Kidney capillary endothelial cell (primary cell): ENCODE measurements at places on chromosomes 13 and 19.

DNA sequence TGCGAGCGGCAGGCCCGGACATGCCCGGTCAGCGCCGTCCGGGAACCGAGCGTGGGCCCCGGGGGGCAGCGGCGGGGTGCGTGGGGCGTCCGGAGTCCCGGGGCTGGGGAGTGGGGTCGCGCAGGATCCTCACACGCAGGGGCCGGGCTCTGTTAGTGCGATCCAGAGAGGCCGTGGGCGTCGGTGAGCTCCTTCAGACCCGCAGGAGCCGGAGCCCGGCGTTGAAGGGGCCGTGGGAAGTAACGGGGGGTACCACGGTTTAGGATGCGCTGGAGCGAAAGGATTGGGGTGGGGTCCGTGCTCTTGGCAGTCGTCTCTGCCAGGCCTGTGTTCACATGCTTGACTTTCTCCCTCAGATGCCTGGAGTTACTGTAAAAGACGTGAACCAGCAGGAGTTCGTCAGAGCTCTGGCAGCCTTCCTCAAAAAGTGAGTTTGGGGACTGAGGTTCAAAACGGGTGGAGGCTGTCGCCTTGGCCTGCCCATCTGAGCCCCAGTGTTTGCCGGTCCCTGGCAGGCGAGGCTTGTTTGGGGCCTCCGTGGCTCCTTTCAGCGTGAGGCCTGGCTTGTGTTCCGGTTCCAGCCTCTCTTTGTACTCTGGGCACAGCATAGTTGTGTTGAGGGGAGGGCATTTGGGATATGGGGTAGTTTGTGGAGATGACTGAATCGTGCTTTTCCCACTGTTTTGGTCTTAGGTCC lies 512 bp downstream of the RPS19 start:
- DNase-seq = no peak

DNA sequence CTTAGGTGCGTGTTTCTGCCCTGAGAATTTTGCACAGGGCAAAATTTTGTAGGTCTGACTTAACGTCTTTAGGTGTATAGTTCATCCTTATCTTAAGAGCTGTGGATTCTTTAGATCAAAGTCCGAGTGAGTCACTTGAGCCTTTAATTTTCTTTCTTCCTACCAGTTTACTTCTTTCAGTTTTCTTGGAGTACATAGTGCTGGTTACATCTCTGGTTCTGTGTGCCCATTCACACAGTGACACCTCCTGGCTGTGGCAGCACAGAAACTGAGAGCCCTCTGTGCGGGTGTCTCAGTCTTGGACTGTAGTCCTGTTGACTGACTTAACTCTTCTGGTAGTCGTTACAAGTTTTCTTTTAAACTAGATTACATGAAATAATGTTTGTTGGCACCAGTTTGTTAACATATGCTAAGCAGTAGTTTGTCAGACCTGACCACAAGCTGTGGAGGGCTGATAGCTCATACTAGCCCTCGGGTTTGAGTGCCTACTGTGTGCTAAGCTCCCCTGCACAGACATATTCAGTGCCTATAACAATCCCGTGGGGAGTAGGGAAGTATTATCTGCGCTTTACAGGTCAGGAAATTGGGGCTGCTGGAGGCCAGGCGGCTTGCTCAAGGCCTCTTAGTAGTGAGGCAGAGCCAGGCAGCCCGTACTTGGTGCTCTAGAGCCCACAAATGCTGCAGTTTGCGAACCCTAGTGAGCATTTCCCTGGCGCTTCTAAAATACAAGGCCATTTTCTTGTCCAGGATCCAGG lies 1.6 kb downstream of the GATAD2A start:
- peak; percentile 44 for DNase-seq

GRCh38 chr19:41226053-41226873 lies 7.2 kb downstream of the AXL start:
- DNase-seq = peak; percentile 80

DNA sequence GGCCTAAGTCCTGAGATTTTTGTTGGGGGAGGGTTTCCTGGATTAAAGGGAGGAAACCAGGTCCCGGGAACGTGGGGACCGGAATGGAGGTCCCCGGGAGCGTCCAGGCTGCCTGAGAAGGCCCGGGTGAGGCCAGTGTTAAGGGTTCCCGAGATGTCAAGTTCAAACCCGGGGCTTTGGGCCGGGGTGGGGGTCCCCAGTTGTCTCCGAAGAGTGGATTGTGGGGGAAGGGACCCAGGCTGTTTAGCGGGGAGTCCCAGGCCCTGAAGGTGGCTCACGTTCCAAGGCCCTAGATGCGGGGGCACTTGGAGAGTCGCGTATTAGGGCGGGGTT lies 262 bp downstream of the COX7A1 start:
- DNase-seq = no peak

GRCh38 chr19:58261968-58262921 lies 16.5 kb upstream of the ZNF8 start:
- no peak for DNase-seq

GRCh38 chr13:61142506-61142905 lies 273.1 kb downstream of the PCDH20 start:
- DNase-seq = no peak

DNA sequence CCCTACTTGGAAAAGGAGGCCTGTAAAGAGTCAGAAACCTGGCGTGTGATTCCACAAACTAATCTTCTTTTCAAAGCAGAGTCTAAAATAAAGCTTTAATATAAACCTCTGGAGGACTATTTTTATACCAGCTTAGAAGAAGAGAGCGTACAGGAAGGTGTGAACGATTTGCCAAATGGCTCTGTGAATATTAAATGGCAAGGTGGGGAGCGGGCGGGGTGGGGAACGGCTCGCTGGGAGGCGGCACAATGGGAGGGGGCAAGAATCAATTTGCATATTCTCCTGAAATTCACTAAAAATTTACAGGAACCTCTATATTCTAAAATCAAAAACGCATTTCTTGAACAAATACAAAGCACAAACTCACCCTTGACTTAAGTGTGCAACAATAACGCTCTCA lies 982 bp downstream of the ZNF780B start:
- DNase-seq = no peak
